ENCODE measurements at places on chromosomes 3 and 15. TPM values are rescaled to one million over a fixed set of nuclear protein-coding genes. Genes with fewer than 3 reads are reported as not detected.
A peak's percentile ranks its signal among the peaks of the same experiment; 100 is the strongest.

GRCh38 chr3:86958534-86958933 lies 32.4 kb downstream of the VGLL3 start:
- no peak for DNase-seq

Gene SOX2
- total RNA-seq: not detected

Gene GNB5
- total RNA-seq: 64.2 TPM

Gene A4GNT
- total RNA-seq: not detected

Gene DAZL
- not detected for total RNA-seq

Gene TRIM71
- total RNA-seq: not detected

- no peak for DNase-seq
These were observed 578 bp downstream of the OIP5 start for GRCh38 chr15:41331833-41332193.

GRCh38 chr3:167887096-167887495 lies 151.6 kb downstream of the SERPINI1 start:
- no peak for DNase-seq

Gene PATL2
- 19.8 TPM for total RNA-seq

DNA sequence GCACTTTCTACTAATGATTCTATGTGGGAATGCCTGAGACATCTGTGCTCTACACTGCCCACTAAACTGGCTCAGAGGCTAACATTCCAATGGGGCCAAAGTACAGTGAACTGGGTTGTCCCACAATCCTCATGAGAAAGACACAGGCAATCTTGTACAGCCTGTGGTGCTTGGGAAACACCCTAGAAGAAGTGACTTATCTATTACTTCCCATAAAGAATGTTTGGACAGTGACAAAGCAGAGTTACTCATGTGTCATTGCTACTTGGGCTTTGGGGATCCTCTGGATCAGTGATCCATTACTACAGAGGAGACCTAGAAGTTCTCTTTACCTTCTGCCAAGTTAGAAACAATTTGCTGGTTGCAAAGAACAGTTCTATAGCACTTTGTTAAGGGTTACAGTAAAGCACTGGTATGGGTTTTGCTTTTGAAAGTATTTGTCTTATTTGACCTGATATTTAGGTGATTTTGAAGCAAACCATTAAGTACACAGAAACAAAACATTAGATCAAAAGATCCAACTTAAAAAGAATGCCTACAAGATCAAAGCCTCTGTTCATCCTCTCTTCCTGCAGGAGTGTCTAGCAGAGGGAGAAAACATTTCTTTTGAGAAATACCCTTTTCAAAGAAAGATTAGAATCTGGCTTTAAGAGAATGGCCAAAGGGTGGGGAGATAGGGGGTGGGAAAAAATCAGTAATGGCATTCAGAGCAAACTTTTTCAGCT lies 75.8 kb downstream of the CTNNB1 start:
- no peak for DNase-seq

GRCh38 chr3:18153571-18154173 lies 271.5 kb downstream of the SATB1 start:
- no peak for DNase-seq

Gene ITIH1
- total RNA-seq: 0.80 TPM

Gene CFAP92
- total RNA-seq: not detected

DNA sequence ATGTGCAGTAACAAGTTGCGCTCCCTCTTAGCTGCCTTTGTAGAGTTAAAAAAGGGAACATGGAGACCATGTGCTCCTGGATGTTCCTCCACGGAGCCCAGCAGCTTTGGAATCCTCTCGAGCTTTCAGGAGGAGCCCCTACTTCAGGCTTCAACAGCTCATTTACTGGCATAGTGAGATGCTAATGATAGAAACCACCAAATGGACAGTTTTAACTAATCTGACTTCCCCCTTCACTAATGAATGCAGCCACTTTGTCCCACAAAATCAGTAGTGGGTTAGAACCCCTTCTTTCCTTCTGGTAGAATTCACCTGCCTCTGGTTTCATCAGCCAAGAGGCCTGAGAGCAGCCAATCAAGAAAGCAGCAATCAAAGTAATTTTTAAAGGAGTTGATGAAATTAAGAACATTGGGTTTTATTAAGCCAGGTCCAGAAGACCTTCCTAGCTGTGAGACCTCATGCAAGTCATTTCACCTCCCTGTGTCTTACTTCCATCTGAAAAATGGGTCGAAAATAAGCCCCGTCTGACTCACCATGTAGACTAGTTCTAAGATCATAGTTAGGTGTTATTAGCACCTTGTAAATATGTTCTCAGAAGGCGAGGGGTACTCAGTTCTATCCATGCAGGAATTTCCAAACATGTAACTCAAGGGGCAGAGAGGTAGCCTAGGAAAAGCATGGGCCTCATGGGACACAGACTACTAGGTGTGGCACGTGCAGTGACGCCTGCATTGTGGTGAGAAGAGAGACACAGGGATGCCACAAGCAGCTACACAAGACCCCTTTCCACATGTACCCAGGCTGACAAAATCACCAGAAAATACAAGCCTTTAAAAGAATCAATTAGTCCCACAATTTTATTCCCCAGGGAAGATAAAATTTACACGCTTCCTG lies 179.7 kb upstream of the LPP start:
- no peak for DNase-seq

Gene ALG3
- 33.8 TPM for total RNA-seq

DNA sequence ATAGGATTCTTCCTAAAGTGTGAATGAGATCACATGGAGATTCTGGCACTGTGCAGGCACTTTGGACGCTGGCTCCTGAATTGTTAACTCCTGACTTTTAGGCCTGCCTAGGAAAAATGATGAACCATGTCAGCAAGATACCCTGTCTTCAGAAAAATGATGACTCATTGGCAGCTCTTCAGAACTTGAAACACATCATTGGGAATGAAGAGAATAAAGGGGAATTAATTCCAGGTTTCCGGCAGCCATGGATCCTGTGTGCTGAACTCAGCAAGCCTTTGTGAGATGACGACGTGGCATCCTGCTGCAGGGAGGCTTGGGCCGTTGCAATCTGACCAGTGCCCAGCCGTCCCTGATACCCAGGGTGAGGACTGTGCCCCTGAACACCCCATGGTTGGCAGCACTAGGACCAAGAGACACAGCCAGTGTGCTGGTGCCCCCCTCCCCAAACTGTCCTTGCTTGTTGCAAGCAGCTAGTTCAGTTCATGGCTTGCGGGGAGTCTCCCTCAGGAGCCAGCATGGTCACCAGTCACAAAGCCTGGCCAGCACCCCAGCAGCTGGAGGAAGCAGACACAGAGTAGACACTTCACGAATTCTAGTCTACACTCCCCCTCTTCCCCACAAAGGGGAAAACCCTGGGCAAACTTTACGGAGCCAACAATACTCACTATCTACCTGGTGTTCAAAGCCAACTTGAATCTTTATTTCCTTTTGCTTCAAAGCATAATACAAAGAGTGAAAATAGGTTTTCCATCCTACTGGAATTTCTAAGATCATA lies 7.8 kb upstream of the LIPC start:
- no peak for DNase-seq

Gene ALDH1L1
- not detected for total RNA-seq

Gene GOLGA8G
- not detected for total RNA-seq

Gene PP2D1
- total RNA-seq: not detected

Gene SLC24A5
- not detected for total RNA-seq

- DNase-seq: peak; percentile 64
These were observed 657 bp downstream of the TLNRD1 start for GRCh38 chr15:81001152-81002008.

- DNase-seq: no peak
These were observed 173.7 kb upstream of the CRBN start for GRCh38 chr3:3353153-3353552.

Gene BOC
- 0.33 TPM for total RNA-seq

GRCh38 chr3:38604246-38604645 lies 45.2 kb downstream of the SCN5A start:
- no peak for DNase-seq

GRCh38 chr15:69623392-69624154 lies 171.0 kb downstream of the RPLP1 start:
- no peak for DNase-seq

GRCh38 chr3:48830715-48831114 lies 17.0 kb downstream of the PRKAR2A start:
- no peak for DNase-seq

DNA sequence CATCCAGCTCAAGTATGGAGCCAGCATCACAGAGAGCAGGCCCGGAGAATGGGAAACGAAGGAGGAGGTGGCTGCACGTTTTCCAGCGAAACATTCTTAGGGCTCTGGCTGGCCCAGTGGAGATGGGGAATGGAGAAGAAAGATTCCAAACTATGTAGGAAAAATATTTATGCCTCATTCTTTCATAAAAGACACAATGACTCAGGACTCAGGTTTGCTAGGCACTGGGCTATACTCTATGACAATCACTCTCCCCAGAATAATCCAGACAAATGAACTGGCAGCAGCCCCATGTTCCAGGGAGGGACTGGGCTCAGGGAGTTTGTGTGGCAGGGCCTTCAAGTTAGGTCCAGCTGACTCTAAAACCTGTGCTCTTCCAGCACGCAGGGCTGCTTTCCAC lies 110.8 kb upstream of the RAD18 start:
- no peak for DNase-seq

GRCh38 chr3:129897026-129897425 lies 3.5 kb upstream of the TMCC1 start:
- no peak for DNase-seq

- no peak for DNase-seq
These were observed 91.5 kb downstream of the ATG7 start for GRCh38 chr3:11363715-11364114.

GRCh38 chr15:67968564-67968963 lies 85.6 kb upstream of the PIAS1 start:
- no peak for DNase-seq

Gene SLC12A1
- total RNA-seq: not detected

DNA sequence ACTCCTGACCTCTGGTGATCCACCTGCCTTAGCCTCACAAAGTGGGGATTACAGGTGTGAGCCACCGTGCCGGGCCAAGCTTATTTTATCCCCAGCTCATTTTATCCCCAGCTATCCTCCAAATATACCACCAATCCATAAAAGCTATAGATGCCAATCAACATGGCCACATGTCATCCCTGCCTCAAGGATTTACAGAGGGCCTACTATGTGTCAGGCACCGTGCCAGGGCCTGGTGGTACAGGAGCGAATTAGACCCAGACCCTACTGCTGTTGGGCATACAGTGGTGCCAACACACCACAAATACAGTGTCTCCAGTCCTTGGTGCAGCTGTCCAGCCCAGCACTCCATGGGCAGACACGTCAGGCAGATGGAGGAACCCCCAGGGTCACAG lies 73.4 kb downstream of the SCN5A start:
- DNase-seq: peak; percentile 6

Gene NDN
- 0.17 TPM for total RNA-seq

DNA sequence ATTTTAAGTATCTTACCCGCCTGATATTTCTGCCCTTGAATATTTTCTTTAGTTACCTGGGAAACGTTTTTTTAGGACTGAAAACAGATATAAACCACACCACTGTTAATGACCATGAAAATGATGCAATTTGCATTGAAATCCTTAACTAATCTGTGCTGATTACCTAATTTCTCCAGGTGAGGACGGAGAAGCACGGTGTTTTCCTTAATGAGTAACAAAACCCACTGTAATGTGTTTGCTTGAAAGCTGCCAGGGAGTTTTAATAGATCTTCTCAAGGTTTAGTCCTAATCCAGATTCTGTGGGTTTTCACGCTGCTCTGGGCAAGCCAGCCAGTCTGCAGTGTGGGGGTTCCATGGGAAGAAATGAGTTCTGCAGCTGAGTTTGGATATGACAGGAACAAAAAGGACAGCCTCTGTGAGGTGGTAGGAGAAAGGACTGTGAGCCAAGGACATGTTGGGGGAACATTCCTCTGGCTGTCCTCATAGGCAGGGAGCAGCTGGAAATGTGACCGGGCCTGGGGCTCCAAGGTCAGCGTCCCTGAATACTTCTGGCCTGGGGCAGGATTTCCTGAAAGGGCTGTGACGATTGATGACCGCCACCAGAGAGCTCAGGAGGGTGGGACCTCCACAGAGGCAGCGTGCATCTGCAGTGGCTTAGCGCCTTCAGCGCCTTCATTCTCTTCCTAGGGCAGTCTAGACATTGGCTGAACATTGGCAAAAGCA lies 18.6 kb downstream of the THSD4 start:
- DNase-seq: no peak

Measured in activated B cell treated with CpG ODN at 0.5 μM for 24 hours (primary cell).